M059J (cell line): ENCODE measurements at places on chromosomes 7 and 10.
A peak's percentile ranks its signal among the peaks of the same experiment; 100 is the strongest.

DNA sequence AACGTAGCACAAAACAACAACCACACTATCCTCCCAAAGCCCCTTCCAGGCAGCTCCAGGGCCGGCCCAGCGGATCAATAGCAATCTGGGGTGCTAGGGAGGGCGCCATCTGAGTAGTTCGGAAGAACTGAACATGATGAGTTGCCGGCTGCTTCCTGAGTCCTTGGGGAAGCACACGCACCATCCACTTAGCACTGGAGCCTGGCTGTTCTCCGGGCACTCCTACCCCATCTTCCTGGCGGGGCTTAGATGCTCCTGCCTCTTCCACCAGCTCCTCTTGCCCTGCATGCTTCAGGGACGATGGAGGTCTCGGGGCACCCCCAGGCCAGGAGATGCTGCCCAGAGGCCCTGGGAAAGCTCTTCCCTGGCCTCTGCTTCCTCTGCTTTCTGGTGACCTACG lies at the start of gene KCNK18:
Gene KCNK18, plus strand, starts transcription at position 301 of the 400 bp plus-strand sequence. Its CDS starts 0 bp downstream, at position 301.
- no peak for DNase-seq

- peak; percentile 25 for DNase-seq
Observed at GRCh38 chr7:19117870-19118608, 603 bp upstream of the TWIST1 start.

- peak; percentile 67 for DNase-seq
Observed at GRCh38 chr7:39414224-39415035, 151.8 kb upstream of the YAE1 start.

DNA sequence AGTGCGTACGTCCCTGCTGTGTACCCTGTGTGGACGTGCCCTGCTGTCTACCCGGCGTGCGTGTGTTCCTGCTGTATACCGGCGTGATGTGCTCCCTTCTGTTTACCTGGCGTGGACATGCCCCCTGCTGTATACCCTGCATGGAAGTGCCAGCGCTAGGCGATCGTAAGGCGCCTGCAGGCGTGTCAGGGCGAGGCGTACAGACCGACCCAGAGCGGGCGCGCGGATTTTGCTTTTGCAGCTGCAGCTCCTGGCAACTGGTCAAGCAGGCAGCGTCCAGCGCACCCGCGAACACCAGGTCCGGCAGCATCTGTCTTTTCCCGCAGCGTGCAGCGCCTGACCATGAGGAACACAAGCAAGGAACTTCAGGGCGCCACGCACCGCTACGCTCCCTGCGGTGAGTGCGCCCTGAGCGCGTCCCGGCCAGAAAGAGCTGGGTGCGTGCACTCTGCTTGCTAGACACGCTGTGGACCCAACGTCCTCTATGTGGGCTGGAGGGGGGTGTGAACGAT lies 680 bp downstream of the C7orf57 start:
- peak; percentile 26 for DNase-seq

GRCh38 chr10:131014271-131014670 lies 297.2 kb downstream of the TCERG1L start:
- DNase-seq: no peak

- DNase-seq: no peak
Observed at GRCh38 chr10:76038696-76039095, 607.3 kb downstream of the LRMDA start.

GRCh38 chr7:20394284-20394683 lies 63.6 kb downstream of the ITGB8 start:
- DNase-seq: no peak

GRCh38 chr7:32869716-32870115 lies 21.8 kb downstream of the KBTBD2 start:
- DNase-seq: no peak
